ENCODE measurements at places on chromosomes 3 and 15.

DNA sequence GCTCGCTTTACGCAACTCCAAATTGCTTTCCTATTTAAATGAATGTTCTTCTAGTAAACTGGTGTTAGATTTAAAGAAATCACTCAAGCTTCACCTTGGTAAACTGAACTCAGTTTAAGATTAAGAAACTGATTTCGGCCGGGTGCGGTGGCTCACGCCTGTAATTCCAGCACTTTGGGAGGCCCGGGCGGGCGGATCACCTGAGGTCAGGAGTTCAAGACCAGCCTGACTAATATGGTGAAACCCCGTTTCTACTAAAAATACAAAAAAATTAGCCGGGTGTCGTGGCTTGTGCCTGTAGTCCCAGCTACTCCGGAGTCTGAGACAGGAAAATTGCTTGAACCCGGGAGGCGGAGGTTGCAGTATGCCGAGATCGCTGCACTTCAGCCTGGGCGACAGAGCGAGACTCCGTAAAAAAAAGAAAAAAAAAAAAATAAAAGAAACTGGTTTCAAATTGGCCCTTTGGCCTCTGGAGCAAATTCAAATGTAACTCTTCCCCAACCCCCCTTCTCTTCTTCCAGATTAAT, 1.7 kb downstream of the SKIL start:
- no peak for DNase-seq

DNA sequence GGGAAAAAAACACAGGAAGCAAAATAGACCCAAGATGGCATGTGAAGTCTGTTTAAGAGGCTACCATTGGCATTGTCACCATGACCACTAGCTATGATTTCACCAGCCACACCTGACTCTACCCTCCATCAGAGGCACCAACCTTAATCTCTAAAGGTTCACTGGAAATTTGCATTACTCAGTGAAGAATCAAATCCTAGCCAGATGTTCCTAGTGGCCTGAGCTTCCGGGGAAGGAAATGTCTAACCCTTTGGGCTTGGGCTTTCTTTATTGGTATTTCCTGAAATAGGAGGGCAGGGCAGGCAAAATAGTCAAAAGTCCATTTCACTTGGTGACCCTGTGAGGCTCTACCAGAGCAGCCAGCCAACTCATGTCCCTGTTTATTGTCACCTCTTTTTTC, 110.9 kb upstream of the PHLDB2 start:
- no peak for DNase-seq

DNA sequence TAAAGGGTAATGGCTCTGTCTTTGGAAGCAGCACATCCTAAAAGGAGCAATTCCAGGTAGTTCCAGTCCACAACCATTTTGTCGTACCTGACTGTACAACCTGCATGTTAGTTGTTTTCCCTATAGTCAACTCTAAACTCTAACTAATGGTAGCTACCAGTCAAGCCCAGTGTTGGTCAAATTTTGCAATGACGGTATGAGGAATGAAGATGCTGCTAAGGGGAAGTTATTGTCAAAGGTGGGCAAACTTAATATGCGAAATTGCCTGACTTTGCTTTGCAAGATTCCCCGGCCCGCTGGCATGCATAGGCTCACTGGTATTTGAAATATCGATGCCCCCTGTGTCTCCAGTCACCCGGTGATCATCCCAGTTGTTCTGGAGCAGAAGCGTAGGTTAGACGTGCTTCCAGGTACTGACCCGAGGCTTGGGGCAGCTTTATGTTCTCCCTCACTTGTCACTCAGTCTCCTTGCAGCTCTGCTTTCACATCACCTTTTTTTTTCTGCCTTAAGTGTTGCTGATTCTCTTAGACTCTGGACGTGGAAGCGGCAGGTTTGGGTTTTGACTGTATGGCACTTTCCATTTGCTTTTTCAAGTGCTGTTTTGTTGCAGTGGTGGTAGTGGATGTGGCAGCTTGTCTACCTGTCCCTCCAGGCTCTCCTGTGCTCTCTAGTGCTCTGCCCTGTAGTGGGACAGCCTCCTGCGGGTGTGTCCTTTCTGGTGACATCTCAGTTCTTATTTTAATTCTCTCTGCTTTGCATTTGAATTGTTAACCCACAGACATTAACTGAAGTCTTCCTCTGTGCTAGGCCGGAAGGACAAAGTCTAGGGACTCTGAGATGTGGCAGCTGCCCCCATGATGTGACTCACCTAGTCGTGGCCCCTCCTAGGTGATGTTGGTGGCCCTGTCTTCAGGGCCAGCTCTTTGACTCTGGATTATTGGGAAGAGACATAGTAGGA, 95.8 kb upstream of the UMPS start:
- no peak for DNase-seq

DNA sequence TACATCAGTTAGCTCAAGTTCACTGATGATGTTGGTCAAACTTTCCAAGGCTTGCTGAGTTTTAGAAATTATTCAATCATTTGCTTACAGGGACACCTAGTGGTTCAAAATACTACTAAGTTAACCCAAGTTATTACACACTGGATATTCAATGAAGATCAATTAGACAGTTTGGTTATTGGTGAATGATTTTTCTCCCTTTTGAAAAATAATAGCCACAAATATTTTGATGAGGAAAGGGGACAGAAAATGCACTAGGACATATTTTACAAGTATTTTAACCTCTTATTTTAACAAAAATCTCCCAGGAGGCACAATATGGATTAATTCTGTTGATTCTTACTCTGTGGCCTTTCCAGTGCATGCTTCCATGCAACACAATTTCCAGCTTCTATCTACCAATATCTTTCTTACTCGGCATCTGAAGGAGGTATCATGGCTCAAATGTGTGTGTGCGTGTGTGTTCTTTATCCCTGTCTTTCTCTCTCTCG, 20.1 kb upstream of the GOLGA6L2 start:
- DNase-seq: peak; percentile 2

- no peak for DNase-seq
Observed at GRCh38 chr3:28777806-28778475, 429.3 kb upstream of the AZI2 start.

- DNase-seq: no peak
Observed at GRCh38 chr3:38843898-38844297, 27.9 kb upstream of the SCN10A start.

DNA sequence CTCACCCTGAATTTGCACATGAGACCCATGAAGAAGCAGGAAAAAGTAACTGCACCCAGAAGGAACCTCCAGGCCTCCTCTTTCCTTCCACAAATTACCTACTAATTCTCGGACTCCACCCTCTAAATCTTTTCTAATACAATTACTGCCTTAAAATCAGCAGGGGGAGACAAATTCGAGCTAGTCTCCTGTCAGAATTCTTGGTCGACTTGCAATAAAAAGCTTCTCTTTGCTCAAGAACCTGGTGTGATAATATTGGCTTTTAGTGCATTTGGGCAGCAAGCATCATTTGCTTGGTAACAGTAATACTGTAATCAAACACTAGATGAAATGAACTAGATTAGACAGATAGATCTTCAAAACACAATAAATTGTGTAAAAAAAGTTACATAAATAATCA, 281.9 kb downstream of the RAP2B start:
- no peak for DNase-seq

- no peak for DNase-seq
Observed at GRCh38 chr3:100081311-100081710, 33.0 kb downstream of the FILIP1L start.

GRCh38 chr3:45865563-45865962, 20.8 kb upstream of the CCR9 start:
- no peak for DNase-seq

DNA sequence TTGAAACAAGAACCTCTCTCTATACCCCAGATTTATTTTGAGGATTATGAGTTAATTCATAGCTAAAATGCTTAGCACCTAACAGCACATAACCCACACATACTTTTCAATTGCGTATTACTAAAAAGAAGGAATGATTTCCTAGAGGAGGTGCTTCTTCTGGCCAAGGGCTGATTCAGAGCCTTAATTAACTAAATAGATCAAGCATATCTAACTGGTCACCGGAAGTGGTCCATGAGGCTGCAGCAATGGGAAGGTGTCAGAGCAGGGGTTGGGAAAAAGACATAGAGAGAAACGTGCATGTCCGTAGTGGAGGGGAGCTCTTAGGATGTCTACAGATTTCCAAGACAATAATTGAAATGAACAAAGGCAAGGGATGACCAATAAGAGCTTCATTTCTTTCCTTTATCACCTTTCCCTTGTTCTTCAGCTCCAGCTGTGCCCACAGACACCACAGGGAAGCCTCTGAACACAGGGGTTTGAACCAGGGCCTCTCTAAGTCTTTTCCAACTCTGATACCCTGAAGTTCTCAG, 467 bp downstream of the HGD start:
- no peak for DNase-seq

DNA sequence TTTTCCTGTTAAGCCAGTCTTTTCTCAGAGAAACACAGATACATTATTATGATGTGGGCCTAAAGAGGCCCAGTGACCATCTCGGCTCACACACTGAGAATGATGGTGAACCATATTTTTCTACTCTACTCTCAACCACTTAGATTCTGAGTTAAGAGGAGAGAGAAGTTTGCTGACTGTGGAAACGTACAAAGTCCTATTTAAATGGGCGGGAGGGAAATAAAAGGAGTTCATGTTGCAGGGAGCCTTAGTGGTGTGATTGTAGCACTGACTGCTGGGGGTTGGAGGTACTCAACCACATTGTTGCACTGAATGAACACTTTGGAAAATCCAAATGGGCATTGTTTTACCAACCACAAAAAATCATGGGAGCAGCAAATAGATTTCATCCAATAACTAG, 51.0 kb downstream of the ATP8B4 start:
- no peak for DNase-seq

- no peak for DNase-seq
Observed at GRCh38 chr3:88879905-88880304, 227.5 kb upstream of the EPHA3 start.

DNA sequence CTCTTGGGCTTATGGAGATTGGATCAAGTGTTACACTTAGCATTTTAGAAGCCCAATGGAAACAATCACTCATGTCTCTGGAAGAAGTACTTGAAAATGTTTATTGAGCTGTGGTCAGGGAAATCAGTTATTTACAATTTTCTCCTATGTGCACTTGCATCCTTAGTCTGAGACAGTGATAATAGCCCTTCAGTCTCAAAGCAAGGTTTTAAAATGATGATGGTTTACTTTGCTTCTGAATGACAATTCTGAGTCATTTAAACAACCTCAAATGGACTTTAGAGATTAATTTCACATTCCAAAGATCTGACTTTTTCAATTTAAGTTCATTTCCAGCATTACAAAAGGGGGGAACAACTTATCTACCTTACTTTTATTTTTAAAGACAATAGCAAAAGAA, 20.1 kb downstream of the TIPARP start:
- DNase-seq: no peak

- DNase-seq: no peak
Observed at GRCh38 chr3:17030438-17030837, 145.7 kb downstream of the PLCL2 start.

DNA sequence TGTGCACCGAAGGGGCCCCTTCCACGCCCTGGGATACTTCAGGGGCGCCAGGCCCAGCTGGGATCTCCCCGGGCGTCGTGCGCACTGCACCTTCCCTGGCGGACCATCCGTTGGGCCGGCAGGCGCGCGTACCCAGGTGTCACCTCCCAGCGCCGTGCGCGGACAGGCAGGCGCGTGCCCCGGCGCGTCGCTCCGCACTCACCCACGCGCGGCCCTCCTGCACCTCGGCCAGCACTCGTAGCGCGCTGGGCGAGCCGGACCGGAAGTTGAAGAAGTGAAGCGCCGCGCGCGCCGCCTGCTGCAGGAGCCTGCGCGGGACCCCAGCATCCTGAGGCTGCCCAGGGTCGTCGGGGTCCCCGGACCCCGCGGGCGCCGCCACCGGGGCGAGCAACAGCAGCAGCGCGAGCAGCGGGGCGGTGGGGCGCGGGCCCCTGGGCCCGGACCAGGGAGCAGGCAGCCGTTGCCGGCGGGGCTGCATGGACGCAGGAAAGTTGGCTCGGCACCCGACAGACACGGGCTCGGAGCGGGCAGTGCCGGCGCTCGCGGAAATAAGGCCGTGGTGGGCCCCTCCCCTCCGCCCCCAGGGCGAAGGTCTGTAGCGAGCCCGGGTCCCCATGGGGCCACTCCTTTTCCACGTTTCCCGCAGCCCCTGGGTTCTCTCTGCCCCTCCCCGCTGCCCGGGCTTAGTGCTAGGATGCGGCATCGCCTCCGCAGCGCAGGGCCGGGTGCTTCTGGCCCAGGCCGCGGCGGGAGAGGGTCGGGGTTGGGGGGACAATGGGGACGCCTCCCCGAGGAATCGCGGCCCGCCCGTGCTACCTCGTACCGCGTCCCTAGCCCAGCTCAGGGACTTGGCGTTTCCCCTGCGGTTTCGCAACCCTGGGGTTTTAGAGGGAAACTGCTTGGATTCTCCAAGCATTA, at the start of gene RARRES1:
Gene RARRES1, minus strand, starts transcription at position 520 of the 918 bp plus-strand sequence. Its CDS starts 42 bp downstream, at position 478.
- peak; percentile 23 for DNase-seq

Data from NCI-H1105 treated with DMSO at 0.1 percent for 48 hours (cell line).